ENCODE measurements at places on chromosomes 7 and 10.

DNA sequence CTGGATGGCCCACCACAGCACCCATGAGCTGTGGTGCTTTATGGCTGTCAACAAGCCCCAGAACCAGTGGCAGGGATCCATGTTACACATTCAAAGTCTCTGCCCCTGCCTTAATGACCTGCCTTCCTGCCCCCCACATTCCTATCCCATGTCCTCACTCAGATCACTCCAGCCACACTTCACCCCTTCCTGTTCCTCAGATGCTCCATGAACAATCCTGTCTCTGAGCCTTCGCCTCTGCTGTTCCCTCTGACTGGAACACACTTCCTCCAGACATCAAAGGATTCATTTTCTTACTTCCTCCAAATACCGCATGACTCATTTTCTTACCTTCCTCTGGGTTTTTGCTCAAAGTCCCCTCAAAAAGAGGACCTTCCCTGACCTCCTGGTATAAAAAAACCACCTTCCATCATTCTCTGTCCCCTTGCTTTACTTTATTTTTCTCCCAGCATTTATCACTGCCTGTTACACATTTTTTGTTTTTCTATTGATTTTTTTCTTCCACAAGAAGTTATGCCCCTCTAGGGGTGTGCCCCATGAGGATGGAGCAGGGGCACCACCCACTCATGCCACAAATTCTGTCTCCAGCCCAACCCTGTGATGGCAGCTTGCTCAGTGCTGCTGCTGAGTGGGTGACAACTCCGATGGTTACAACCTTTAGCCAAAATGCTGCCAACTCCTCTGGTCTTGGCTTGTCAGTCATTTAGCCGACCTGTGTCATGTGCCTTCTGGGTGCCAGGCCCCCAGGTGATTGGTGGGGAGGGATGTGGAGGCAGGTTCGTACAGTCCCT lies 18.2 kb downstream of the COL13A1 start:
- no peak for DNase-seq

GRCh38 chr7:88278881-88279280 lies 27.8 kb downstream of the STEAP4 start:
- DNase-seq: no peak

GRCh38 chr7:80089366-80089765 lies 45.3 kb upstream of the GNAI1 start:
- no peak for DNase-seq

DNA sequence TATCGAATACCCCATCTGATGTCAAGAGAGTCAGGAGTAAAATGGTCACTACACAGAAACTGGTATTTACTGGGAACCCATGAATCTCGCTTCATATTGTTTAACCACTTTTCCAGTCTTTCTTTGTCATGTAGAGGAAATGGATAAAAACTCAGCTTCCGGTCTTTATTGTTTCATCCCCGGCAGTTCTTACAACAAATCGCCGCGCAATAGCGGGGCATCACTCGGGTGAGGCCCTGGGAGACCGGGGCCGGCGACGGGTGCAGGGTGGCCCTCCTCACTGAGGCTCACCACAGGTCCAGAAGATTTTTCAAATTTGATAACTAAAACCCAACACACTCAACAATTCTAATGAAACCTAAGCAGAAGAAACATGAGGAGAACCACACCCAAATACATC lies 35.6 kb upstream of the PTPRN2 start:
- no peak for DNase-seq

DNA sequence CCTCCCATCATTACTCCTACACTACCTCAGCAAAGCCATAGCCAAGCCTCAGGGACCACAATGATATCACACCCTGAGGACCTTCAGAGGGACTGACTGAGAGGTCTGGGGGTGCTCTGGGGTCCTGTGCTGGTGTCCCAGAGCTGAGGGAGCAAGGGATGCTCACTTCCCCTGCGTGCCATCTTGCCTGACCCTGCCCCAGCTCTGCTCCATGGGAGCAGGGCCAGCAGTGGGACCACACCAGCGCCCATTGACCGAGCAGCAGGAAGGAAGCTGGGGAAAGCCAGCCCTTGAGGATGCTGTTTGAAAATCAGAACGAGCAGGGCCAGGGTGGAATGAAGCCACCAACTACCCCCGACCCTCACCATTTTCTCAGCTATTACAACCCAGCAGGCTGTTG lies 103.0 kb downstream of the PARP12 start:
- no peak for DNase-seq

- DNase-seq: no peak
Measured at GRCh38 chr10:80504158-80504811, 33.4 kb upstream of the SH2D4B start.

DNA sequence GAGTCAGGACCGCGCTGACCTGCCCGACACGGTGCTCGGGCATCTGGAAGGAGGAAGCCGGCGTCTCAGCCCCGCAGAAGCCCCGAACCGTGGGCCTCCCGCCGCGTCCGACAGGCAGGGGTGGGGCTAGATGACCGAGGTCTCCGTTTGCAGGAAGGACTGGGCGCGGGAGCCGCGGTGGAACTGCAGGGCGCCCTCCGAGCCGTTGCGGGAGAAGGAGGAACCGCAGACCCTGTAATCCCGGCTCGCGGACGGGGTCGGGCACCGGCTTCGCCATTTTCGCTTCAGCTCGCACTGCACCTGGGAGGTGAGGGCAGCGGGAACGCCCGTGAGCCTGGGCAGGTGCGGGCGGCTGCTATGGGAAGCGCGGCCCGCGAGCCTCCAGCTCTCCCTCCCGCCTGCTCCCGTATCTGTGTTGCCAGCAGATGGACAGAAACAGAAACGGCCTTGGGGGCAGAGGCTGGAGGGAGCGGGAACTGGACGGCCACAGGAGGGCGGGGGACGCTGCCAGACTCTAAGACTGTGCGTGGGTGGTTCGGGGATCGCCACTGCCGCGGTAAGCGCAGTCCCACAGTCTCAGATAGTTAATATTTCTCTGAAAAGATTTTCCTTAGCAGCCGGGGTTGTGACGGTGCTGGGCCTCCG lies 114.1 kb downstream of the VIPR2 start:
- peak; percentile 22 for DNase-seq

- DNase-seq: no peak
Measured at GRCh38 chr10:37534166-37534565, 323.2 kb downstream of the ZNF248 start.

- peak; percentile 94 for DNase-seq
Measured at GRCh38 chr10:511101-511848, 178.2 kb downstream of the DIP2C start.

GRCh38 chr10:31926765-31927564 lies 1.7 kb downstream of the ARHGAP12 start:
- no peak for DNase-seq

- DNase-seq: no peak
Measured at GRCh38 chr10:97640868-97641811, 669 bp downstream of the PI4K2A start.

DNA sequence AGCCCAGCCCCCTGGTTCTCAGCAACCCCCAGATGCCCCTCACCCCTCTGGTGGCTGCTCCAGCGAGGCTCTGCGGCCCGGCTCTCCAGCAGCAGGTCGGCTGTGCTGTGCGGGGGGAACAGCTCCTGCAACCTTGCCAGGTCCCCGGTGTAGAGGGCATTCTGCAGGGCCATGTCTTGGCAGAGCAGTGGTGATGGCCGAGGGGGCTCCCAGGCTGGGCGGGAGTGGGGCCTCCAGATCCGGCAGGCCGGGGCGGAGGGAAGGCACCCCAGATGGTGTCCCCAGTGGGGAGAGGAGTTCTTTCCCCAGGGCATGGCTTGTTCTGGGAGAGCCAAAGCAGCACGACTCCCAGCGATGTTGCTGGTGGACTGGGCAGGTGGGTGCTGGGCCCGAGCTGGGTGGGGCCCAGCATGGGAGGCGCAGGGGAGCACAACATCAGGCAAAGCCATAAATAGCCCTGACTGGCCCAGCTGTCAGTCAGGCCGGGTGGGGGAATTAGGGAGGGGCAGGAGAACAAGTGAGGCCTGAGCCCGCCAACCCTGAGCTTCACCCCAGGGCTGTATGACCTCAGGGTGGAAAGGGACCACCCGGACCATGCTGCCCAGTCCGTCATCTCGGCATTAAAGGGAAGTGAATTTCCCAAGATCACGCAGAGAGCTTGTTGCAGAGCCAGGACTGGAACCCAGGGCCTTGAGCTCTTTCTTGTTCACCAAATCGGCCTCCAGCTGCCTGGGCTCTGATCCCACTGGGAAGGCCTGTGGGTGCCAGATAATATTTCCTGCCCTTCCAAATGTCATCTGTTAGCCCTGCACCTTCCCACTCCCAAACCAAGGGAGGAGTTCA lies 580 bp upstream of the ASB10 start:
- DNase-seq: no peak

- no peak for DNase-seq
Measured at GRCh38 chr10:61627266-61627665, 35.5 kb upstream of the CABCOCO1 start.

DNA sequence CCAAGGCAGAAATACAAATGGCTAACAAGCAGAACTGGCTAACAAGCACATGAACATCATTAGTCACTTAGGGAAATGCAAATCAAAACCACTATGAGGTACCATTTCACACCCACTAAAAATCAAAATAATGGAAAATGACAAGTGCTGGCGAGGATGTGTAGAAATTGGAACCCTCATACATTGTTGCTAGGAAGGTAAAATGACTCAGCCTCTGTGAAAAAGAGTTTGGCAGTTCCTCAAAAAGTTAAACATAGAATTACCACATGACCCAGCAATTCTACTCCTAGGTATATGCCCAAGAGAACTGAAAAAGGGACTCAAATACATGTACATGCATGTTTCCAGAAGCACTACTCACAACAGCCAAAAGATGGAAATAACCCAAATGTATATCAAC lies 52.8 kb upstream of the ANAPC16 start:
- DNase-seq: no peak

- DNase-seq: no peak
Measured at GRCh38 chr7:93894966-93895640, 4.5 kb upstream of the TFPI2 start.

- no peak for DNase-seq
Measured at GRCh38 chr7:80940539-80941207, 21.8 kb upstream of the SEMA3C start.

GRCh38 chr7:134891262-134891695 lies 95.0 kb upstream of the AGBL3 start:
- peak; percentile 87 for DNase-seq

DNA sequence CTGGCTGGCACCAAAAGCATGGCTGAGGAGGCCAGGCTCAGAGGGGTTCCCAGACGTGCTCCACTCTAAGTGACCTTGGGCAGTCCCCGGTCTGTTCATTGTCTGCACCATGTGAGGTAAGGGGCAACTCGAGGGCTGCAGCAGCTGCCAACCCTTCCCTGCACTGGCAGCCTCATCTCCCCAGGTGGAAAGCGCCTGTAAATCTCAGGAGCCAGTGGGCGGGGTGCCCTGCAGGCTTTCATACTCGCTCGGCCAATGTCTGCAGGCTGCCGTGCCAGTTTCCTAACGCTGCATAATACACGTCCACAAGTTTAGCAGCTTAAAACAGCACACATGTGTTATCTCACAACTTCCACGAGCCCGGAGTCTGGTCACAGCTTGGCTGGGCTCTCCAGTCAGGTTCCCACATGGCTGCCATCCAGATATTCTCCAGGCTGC lies 12.6 kb upstream of the GDF10 start:
- DNase-seq: no peak

GRCh38 chr10:110744782-110745181 lies 100.6 kb downstream of the RBM20 start:
- DNase-seq: no peak

GRCh38 chr7:117777335-117778142 lies 95.7 kb downstream of the CTTNBP2 start:
- no peak for DNase-seq

DNA sequence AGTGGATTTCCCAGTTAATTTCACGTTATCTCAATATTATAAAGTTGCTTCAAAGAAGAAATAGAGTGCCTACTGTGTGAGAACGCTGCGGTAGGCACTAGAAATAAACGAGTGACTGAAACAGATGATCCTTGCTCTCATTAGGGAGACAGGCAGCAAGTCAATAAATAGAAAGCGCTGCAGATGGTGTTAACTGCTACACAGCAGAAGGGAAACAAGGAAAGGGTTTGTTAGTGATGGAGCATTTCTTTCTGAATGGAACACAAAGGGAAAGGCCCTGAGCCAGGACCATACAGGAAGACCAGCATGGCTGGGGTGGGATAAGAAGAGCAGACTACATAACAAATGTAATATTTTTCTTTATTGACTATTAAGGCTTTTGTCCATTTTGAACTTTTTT lies 235.2 kb downstream of the MALRD1 start:
- DNase-seq: no peak

- DNase-seq: no peak
Measured at GRCh38 chr10:80487421-80487785, 33.3 kb downstream of the TSPAN14 start.

Data from midbrain (tissue), 1 donor.